ENCODE measurements at places on chromosomes 12 and 14.

DNA sequence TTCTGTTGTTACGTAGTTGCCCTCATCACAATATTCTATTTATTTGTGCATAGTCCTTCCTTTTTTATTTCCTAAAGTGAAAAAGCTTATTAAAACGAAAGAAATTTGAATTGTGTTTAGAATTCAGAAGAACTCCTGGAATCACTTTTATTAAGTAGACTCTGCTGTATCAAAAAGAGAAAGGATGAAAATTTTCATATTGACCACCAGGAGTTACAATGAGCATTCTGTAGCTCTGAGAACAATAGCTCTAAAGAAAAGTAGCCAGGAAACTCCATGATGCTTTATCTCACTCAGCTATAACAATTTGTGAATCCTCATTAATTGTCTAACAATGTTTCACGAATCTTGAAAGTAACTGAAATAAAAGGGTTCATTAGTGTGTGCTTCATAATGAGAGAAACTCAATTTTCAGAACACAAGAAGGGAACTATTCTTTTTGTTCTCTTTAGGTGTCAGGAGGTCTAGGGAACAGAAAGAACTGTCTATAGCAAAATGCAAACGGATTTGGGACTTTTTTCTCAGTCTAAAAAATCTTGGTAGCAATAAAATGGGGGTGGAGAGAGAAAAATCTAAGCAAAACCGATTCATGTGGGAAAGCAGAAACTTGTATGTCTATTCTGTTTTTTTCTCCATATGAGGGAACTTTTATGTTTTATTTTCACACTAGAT is 19.3 kb downstream of the ASCL1 start:
- DNase-seq = no peak

DNA sequence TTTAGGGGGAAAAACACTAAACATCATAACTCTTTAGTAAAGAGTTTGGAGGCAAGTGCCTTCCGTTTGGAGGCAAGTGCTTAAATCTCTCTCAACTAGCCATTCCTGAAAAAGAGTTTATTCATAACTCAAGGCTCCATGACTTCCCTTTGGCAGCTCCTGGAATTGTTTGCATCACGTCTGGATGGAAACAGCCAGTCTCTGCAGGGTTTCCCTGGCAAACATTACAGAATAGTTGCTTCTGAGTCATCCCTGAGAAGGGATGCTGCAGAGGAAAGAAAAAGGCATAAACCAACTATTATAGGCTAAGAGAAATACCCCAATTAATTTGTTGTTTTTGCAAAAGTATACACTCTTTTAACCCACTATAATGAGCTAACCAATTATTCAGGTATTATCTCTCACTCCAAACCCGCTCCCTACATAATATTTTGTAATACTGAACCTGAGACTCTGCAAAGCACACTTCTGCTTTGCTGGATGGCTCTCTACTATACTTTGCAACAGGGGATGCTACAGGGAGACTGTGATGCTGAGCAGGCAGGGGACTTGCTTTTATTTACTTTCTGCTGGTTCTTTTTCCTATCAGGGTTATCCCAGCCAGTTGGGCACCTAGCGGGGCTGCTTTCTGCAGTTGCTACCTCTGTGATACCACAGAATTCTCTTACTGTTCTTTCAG is 497.7 kb downstream of the FUT8 start:
- DNase-seq = no peak

GRCh38 chr14:74348241-74348734 is at the start of gene VRTN:
Gene VRTN, plus strand, starts transcription at chr14:74348471. Its CDS starts 8,313 bp downstream, at chr14:74356784.
- no peak for DNase-seq

GRCh38 chr14:97253756-97254155 is 456.6 kb downstream of the VRK1 start:
- no peak for DNase-seq

GRCh38 chr14:89266754-89267153 is 150.3 kb downstream of the FOXN3 start:
- DNase-seq = no peak
